ENCODE measurements at places on chromosomes 2 and 18.

GRCh38 chr2:96698221-96698861, 41.5 kb downstream of the LMAN2L start:
- no peak for DNase-seq

DNA sequence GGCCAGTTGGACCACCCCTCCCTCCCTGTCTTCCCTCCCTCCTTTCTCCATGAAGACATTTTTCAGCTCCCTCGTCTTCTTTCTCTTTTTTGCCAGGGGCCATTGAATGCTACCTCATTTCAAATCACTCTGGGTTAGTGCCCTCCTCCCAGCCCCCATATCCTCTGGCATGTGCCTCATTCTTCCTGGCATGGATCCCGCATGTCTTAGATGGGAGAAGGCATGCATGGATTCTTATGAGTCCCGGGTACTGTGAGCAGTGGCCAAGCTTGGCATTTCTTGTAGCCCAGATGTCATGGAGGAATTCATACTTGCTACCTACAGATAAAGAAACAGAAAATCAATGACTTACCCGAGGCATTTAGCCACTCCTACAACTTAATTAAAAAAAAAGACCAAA, 9.0 kb upstream of the HAAO start:
- DNase-seq, result no peak

DNA sequence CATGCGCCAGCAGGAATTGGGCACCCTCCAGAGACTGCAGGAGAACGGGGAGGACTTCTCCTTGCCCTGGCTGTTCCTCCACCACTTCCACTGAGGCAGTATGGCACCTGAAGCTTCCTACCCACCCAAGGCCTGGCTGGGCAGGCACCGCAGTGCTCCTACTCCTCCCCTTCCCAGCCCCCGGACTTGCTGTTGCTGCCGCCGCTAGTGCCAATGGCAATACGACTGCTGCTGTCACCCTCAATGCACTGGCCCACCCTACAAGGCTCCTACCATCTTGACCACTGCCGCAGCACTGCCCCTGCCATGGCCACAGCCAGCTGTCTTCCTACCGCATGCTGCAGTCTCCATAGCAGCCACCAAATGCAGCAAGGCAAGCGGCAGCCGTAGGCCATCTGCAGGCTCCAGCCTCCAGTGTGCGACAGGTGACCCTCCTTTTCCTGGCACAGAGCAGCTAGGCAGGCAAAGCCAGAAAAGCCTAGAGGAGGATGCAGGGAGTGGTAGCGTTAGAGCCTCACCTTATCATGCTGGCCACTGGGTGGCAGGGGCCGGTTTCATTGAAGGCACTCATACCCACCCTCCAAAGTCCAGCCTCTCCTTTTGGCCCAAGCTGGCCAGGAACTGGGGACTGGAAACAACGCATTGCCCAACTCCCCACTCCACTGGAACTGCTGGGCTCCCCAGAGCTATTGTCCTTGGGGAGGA, 47.4 kb upstream of the ANKRD62 start:
- DNase-seq, result no peak

GRCh38 chr2:121830809-121831208, 75.4 kb downstream of the TSN start:
- DNase-seq, result no peak

GRCh38 chr2:44843086-44843485, 98.4 kb upstream of the SIX3 start:
- no peak for DNase-seq

DNA sequence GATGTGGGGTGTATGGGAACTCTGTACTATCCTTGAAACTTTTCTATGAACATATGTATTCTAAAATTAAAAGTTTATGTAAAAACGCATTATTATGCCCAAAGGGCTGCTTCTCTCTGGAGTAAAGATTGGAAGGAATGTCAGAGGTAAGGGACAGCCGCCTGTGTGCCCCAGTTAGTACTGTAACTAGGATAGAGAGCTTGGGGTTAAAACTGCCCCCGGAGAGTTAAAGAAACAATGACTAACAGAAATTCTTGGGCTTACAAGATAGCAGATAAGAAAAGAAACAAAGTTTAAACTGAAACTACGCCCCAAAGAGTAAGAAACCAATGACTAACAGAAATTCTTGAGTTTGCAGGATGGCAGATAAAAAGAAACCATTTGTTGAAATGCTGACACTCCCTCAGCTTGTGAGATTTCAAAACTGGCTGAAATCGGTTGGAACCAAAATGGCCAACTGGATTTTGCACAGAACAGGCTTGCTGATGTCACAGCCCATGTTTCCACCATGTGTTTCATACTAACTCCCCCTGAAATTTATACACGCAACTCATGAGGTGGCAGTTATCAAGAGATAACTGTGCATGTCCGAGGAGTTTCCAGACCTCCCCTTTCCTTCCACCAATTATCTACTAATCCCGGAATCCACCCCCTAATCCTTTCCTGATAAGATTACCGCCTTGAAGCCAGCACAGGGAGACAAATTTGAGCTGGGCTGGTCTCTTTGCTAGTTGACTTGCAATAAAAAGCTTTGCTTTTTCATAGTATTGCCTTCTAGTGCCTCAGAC, 8.7 kb upstream of the TXNDC2 start:
- DNase-seq, result no peak

DNA sequence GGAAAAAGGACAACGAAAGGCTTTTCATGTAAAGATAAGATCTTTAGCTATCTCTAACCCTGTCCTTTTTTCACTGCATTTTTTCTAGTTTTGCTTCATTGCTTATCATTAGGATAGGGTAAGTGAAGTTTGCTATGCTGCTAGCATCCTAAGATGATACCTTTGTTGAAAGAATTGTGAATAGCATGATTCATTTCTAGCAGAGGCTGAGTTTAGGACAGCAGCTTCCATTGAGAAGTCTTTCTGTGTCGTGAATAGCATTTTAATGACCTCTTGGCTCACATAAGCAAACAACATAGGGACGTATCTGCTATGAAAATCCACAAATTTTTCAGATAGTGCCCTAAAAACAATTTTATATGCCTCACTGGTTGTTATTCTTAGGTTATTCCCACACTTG, 36.4 kb upstream of the GAREM2 start:
- DNase-seq, result no peak
